Activated T-helper 17 cell treated with anti-CD3 and anti-CD28 coated beads, Interleukin-2, amount 50 U/mL, for 72 hours (primary cell): ENCODE measurements at places on chromosomes 7 and 10. TPM values are rescaled to one million over a fixed set of nuclear protein-coding genes. Genes with fewer than 3 reads are reported as not detected.

- ATAC-seq, result no peak
Measured at GRCh38 chr7:79036356-79036755, 417.1 kb downstream of the MAGI2 start.

DNA sequence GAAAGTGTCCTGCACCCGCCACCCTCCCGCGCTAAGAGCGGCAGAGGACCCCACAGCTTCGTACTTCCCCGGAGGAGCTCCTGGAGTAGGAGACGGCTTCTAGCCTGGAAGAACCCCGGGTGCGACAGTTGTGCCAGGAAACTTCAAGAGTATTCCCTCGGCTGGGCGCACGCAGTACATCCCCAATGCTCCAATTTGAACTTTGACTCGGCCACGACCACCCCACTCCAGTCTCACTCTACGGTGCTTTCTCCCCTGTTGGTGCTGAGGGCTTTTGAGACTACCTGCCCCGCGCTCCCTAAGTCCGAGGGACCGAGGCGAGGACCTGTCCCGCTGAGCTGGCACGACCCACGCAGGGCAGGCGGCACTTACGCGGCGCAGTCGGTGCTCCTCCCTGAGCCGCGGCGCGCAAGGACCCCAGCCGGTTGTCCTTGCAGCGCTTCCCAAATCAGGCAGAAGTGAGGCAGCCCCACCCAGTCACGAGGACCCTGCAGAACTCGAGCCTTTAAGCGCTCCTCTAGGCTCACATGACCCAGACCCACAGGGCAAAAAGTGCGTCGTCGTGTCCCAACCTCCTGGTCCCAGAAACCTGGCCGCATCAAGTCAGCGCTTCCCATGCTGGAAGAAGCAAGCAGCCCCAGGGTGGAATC lies at the start of gene CPVL:
Gene CPVL, minus strand, starts transcription at position 481 of the 650 bp plus-strand sequence. CDS start 25,476 bp downstream, outside the sequence.
- no peak for ATAC-seq

DNA sequence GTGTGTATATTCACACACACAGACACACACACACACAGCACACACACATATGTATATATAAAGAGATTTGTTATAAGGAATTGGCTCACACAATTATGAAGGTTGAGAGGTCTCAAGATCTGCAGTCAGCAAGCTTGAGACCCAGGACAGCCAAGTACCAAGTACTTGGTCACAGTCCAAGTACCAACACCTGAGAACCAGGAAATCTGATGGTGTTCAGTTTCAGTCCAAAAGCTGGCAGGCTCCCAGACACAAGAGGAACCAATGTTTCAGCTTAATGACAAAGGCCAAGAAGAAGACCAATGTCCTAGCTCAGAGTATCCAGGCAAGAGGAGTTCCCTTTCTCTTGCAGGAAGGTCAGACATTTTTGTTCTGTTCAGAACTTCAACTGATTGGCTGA lies 780.2 kb downstream of the MAGI2 start:
- no peak for ATAC-seq

- no peak for ATAC-seq
Measured at GRCh38 chr7:116859323-116859722, 3.1 kb upstream of the CAPZA2 start.

Gene GIMAP7
- total RNA-seq, result 43.1 TPM

DNA sequence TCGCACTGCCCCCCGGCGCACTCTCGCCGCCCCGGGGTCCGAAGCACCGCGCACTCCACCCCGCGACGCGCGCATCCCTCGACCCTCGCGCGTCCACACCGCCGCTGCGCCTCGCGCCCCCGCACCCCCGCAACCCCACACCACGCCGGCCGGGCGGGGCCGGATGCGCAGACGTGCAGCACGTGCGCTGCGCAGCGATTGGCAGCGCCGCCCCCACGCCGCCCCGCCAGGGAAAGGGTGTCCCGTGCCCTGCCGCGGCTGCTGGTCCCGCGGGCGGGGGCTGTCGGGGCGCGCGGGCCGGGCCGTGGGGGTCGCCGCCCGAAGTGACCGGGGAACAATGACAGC lies 53.7 kb upstream of the KDM7A start:
- peak; percentile 50 for ATAC-seq

- ATAC-seq, result no peak
Measured at GRCh38 chr10:29969255-29970011, 90.0 kb downstream of the JCAD start.

- no peak for ATAC-seq
Measured at GRCh38 chr10:26368463-26368862, 69.7 kb upstream of the APBB1IP start.

Gene SPDYE6
- total RNA-seq, result not detected

DNA sequence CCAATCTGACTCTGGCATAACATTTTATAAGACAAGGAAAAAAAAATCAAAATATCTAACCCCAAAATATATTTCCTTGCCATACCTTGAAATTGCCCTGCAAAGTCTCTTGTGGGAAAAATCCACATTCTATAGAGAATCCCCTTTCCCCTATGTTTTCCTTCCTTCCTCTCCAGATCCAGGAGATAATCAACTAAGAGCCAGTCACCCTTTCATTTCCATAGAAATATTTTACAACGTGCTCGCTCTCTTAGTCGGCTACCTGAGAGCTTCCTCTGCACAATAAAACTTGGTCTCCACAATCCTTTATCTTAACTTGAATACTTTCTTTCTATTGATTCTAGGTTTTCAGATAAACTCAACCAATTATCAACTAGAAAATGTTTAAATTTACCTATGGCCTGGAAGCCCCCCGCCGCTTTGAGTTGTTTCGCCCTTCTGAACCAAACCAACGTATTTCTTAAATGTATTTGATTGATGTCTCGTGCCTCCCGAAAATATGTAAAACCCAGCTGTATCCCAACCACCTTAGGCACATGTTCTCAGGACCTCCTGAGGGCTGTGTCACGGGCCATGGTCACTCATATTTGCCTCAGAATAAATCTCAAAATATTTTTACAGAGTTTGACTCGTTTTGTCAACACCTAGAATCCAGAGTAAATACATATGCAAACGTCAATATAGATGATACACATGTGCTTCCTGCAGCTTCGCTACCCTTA lies 869 bp downstream of the PSAP start:
- ATAC-seq, result no peak

DNA sequence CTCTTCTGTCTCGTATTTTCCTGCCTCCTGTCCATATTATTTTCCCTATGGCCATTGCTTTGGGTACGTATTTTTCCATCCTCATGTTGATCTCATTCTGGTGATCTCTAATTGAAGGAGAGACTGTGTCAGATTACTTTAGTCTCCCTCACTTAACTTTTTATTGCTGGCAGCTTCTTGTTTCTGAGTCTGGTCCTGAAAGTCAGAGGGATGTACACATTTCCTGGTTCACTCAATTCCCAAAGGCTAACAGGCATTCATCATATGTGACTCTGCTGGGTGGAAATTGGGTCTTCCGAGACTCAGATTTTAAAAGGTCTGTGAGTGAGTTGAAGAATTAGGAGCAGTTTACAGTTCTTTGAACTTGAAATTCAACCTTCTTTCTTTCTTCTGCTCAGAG lies 10.9 kb downstream of the UMAD1 start:
- no peak for ATAC-seq

DNA sequence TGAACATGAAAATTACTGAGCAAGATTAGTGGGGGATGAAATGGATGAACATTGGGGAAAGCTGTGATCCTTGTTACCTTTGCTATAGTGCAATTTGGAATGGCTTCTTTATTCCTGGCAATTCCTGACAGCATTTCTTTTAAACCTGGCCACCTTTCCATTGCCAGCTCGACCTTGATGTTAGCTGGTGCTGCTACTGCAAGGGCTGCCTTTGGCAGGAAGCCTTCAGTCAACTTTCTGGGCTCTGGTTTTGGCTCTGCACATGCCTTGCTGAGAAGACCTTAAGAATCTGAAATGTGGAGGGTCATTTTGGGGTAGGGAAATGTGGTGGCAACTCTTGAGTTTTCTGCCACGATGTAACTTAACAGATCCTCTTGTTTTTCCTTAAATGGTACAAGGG lies 64.7 kb downstream of the KAT6B start:
- no peak for ATAC-seq

- ATAC-seq, result no peak
Measured at GRCh38 chr7:3239291-3239691, 61.8 kb upstream of the SDK1 start.

DNA sequence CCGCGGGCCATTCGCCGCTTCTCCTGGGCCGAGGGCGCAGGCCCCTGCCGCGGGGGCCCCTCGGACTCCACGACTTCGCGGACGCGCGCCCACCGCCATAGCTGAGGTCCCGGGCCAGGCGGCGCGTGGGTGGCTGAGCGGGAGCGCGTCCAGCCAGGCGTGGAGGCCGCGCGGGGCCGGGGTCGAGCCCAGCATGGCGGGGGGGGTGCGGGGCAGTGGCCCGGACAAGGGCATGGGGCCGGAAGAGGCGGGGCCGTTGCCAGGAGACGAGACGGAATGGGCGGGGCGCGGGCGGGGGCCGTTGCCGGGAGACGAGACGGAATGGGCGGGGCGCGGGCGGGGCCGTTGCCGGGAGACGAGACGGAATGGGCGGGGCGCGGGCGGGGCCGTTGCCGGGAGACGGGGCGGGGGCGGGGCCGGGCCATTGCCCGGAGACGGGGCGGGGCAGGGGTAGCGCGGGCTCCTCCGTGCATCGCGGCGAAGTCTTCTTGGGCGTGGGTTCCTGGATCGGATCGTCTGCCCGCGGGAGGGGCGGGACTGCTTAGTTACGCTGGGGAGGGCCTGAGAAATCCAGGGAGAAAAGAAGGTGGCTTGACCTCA lies 14.8 kb downstream of the ADAM8 start:
- ATAC-seq, result peak; percentile 52

GRCh38 chr7:151366166-151366879 lies 24.7 kb downstream of the NUB1 start:
- no peak for ATAC-seq

DNA sequence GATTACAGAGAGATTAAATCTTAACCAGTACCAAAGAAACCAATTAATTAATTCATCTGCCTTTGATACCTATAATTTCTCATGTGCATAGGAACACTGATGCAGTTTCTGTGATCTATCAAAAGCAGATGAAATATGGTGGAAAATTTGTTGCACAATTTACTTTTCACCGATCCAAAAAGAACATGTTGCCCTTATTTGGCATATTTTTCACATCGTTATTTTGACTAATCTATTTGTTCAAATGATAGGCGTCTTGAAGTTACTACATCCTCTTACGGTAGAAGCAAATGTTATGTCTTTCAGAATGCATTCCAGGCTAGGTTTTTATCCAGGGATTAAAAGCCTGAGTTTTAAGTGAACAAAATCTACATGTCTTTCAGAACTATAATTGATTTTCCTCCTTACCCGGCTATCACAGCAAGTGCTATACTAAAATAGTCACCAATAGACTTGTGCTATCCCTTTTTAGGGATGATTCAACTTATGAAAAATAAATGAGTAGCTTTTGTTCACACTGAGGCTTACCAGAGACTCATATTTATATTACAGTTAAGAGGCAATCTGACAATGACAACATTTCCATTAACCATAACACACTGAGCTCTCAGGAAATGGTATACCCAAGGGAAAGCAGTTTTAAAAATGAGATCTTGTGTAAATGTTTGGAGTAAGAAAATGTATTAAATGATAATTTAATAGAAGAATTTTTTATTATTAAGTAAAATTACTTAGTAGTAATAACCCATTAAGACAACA lies 16.8 kb upstream of the TES start:
- no peak for ATAC-seq

- ATAC-seq, result no peak
Measured at GRCh38 chr10:124117511-124117785, 24.1 kb upstream of the CHST15 start.

DNA sequence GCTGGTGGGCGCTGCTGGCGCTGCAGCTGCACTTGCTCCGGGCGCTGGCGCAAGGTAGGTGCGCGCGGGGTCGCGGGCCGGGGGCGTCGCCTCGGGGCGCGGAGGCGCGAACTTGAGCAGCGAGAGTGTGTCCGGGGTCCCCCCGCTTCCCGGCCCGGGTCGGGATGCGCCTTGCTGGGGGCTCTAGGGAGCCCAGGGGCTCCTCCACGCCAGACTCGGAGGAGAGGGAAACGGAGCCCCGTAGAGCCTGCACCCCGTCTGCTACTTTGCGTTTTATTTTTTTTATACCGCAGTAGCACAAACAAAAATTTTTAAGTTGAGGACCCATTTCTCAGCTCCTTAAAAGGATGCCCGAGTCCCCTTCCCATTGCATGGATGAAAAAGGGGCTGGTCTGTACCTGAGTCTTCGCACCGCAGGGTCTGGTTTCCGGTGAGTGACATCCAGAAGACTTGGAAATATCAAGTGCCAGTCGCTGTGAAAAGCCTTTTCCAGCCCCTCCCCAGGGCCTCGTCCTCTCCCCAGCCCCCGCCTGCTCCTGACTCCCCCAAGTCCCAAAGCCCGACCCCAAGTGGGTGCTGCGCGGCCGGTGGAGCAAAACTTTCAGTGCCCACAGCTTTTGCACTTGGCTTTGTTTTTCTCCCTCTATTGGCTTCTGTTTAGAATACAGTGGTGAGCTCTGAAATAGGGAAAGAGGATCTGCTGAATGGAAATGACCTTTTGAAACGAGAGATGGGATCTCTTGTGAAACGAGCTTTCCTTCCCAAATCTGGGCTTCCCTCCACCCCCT lies 973 bp downstream of the SDK1 start:
- no peak for ATAC-seq

Gene CUBN
- total RNA-seq, result 0.41 TPM

DNA sequence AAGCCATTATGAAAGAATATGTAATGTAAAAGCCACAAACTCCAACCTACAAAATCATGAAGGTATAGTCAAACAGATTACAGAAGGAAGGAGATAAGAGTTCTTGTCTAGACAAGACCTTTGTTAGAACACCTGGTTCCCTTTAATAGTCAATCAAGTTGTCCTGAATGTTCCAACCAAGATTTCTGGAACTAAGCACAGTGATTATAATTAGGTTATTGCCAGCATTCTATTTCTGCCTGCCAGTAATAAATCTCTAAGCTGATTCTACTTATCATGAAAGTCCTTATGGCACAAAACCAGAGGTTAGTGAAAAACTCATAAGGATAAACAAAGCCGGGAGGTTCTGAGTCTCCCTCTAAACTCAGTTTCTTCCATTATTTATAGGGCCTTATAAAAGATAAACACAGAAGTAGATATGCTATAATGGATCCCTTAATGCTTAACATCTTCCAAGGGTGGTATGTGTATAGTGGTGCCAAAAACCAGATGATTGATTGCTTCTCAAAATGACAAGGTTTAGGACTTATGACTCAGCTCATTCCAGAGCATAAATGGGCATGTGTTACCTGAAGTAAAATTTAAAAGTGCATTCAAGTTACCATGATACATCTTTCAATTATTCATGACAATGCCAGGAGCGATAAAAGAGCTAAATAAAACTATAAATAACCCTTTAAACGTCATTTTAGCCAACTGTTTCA lies 237.2 kb downstream of the CSTF2T start:
- no peak for ATAC-seq

GRCh38 chr7:103888603-103889153 lies 100.8 kb downstream of the RELN start:
- ATAC-seq, result no peak

- no peak for ATAC-seq
Measured at GRCh38 chr10:120516426-120516825, 59.4 kb downstream of the PLPP4 start.
